Activated CD8-positive, alpha-beta T cell treated with anti-CD3 and anti-CD28 coated beads, Interleukin-2, amount 10 ng/mL, durations not matched to agents 7 days and 5 days (primary cell): ENCODE measurements at places on chromosomes 12 and 14. TPM values are rescaled to one million over a fixed set of nuclear protein-coding genes. Genes with fewer than 3 reads are reported as not detected.

NIN gene
- total RNA-seq, result 104 TPM

DEGS2 gene
- total RNA-seq, result 0.05 TPM

GUCY2C gene
- not detected for total RNA-seq

- no peak for DNase-seq
These were observed 37.3 kb downstream of the DCAF5 start for GRCh38 chr14:69115407-69116185.

- DNase-seq, result no peak
These were observed 239.4 kb downstream of the PAWR start for GRCh38 chr12:79451365-79451764.

GRCh38 chr12:19915392-19916195 lies 452.7 kb upstream of the PDE3A start:
- DNase-seq, result no peak

DNA sequence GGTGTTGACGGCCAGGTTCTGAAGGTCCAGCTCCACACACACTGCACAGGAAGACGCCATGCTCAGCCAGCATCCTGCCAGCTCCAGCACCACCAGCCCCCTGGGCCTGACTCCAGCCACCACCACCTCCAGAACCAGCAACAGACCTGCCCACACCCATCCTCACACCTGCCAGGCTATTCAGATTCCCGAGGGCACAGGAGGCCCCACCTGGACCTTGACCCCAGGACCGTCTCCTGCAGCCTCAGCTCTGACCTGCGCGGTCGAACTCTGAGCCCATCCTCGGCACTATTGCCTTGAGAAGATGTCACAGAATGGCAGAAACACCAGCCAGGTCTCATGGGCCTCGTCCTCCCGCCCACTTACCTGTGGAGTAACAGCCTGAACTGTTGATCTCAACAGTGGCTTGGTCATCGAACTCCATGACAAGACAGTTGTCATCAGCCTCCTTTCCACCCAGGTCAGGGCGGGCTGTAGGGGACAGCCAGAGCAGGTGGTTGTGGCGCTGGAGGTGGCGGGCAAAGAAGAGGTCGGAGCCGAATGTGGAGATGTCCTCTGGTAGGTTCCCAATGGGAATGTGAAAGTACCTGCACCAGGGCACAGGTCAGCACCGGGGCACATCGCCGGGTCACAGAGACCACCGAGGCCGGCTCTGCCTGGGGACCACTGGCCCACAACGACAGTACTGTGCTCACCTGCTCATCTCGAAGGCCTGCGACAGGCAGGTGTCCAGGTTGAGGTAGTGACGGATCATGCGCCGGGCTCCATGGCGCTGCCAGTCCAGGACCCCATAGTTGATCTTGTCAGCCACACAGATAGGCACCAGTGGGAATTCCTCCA lies 23.5 kb downstream of the P2RX2 start:
- no peak for DNase-seq

DNA sequence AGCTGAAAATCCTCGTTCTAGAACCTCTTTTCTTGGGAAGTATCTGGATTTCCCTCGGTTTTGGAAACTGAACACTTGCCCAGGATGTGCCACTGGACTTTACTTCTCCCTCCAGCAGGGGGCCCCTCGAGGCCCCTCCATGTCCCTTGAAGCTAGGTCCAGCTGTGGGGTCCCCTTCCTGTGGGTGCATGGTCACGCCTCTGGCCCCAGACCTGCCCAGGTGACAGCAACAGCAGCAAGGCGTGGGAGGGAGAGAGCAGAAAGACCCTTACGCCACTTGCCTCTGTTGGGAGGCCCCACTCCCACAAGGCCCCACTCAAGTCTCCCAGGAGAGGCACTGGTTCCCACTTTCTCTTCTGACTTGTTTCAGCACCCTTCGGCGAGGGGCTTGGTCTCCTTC lies 3.1 kb downstream of the SLC25A29 start:
- DNase-seq, result no peak

- no peak for DNase-seq
These were observed 133.7 kb downstream of the TMEM30B start for GRCh38 chr14:61147381-61147821.

DNA sequence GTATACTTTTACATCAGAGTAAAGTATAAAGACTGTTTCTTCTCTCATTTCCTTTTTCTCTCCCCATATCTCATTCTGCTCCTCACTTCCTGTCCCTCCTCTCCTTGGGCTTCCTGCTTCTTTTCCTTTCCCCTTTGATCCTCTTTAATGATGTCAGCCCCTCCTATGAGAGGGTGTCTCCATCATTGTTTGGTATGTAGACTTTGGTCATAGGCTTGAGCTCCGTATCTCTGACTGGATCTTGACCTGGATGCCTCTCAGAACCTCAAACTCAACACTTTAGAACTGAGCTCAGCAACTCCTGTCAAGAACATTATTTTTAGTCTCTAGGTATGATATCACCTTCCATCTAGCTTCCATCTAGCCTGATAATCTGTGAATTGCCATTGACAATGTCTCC lies 50.3 kb downstream of the AKAP6 start:
- DNase-seq, result no peak
